HS-27A (cell line): ENCODE measurements at places on chromosomes 1 and 21.

- DNase-seq, result no peak
Observed at GRCh38 chr1:35564884-35565741, 7.5 kb downstream of the NCDN start.

DNA sequence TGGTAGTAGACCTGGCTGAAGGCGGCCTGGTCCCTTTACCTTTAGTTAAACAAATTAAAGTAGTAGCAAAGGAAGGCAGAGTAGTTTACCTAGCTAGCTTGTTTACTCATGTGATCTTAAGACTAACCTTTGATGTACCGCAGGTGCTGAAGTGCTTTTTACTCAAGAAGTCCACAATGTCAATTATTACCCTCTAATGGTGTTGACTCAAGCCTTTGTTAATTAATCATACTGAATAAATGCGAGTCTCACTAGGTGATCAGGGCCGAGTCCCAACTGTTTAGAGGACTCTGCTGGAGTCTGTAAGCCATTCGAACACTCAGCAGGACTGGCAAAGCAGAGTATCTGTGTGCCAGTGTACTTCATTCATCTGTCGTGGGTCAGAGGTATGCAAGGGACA, 381.1 kb upstream of the NCAM2 start:
- no peak for DNase-seq

GRCh38 chr1:87052961-87053360, 138.5 kb downstream of the HS2ST1 start:
- no peak for DNase-seq

- no peak for DNase-seq
Observed at GRCh38 chr1:39947260-39947659, 7.7 kb upstream of the MFSD2A start.

- DNase-seq, result no peak
Observed at GRCh38 chr1:78360584-78360983, 130.2 kb upstream of the PTGFR start.

GRCh38 chr1:88149686-88150085, 534.4 kb upstream of the PKN2 start:
- no peak for DNase-seq

GRCh38 chr1:115258302-115258866, 79.7 kb downstream of the NGF start:
- no peak for DNase-seq

- no peak for DNase-seq
Observed at GRCh38 chr1:175410560-175410959, 218.0 kb upstream of the KIAA0040 start.

DNA sequence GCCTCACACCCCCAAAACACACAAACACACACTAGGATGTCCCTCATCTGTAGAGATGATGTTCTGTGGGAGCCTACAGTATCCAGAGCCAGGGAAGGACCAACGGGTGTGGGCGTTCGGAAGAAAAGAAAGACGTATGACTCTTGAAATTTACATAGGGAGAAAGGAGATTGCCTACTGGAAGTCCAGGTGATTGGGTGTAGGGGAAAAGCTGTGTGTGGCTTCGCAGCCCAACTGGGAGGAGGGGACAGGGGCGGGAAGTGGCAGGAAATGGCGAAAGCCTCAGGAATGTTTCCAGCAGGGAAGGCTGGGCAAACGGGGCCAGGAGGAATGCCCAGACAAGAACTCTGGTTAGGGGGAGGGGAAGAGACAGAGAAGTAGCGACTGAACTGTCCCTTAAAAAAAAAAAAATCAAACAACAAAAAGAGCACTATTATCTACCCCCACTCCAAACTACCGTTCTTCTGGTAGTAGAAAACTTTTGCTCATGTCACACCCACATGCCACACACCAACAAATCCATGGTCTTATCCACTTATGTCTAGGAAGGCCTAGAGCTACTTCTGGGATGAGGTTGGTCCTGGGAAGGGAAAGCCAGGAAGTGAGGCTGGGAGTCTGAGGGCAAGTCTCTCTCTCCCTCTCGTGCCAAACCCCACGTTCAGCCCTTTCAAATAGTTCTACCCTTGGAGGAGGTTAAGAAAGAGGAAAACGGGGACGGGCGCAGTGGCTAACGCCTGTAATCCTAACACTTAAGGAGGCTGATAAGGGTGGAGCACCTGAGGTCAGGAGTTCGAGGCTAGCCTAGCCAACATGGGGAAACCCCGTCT, 1.8 kb upstream of the CKS1B start:
- peak; percentile 92 for DNase-seq

DNA sequence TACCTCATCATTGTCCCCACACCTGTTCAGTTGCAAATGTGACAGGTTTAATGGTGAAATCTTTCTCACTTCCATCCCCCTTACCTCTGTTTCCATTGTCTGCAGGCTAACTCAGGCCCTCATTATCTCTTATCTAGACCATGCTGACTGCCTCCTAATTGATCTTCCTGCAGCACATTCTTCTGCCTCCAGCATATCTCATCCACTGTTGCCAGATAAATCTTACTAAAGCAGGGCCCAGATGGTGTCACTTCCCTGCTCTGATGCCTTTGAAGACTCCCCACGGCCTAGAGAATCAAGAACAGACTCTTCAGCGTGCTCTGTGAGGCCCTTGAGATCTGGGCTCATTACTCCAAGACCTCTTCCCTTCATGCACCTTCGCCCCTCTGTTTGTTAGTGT, 230.1 kb downstream of the DUSP10 start:
- no peak for DNase-seq

- DNase-seq, result no peak
Observed at GRCh38 chr21:35489389-35489980, 440.4 kb upstream of the RUNX1 start.

- DNase-seq, result no peak
Observed at GRCh38 chr1:233863901-233864545, 40.5 kb upstream of the SLC35F3 start.

DNA sequence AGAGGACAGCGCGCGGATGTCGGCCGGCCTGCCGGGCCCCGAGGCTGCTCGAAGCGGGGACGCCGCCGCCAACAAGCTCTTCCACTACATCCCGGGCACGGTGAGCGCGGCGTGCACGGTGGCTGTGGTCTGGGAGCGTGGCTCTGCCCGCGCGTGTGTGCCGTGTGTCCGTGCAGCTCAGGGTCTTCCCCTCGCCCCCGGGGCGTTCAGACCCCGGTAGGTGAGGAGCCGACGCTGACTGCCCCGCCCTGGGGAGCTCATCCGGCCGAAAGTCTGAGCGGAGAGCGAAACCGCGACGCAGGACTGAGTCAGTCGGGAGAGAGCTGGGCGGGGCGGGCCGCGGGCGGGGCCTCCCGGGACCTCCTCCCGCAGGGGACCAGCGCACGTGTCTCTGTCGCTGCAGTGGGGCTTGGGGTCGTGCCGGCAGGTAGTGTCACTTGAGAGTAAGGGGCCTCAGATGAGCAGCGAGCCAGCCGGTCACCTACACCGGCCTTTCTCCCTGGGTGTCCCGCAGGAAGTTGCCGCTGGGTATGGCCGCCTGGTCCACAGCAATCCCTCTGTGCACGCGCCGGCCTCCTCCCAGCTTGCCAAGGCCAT, 520 bp downstream of the PLEKHN1 start:
- no peak for DNase-seq

- DNase-seq, result no peak
Observed at GRCh38 chr1:220767312-220768125, 19.2 kb upstream of the MTARC1 start.

DNA sequence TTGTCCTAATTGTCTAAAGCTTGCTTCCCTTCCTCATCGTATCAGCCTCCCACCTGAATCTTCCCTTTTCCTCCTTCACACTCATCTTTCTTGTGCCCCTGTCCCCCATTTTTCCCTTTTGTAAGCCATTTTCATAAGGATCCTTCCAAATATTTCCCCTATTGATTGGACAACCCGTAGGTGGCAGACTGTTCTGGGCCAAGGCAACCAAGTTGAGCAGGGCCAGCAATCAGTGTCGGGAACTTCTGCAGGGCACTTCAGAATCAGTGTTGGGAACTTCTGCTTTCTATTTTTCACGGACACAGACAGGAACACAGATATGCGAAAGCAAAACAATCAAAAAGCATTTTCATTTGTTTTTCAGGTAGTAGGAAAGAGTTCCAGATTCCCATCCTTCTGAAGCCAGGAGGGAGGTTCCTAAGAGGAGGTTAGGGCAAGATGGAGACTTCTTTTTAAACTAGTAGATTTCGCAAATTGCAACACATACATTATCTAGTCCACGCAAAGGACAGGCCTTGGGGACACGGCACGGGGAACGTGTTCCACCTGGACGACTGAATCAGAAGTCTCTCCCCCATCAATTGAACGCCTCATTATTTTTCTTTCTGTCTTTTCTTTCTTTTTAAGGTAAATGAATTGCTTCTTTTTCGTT, 691 bp upstream of the MPZL1 start:
- DNase-seq, result peak; percentile 35

- no peak for DNase-seq
Observed at GRCh38 chr1:2187619-2188018, 7.0 kb downstream of the FAAP20 start.

DNA sequence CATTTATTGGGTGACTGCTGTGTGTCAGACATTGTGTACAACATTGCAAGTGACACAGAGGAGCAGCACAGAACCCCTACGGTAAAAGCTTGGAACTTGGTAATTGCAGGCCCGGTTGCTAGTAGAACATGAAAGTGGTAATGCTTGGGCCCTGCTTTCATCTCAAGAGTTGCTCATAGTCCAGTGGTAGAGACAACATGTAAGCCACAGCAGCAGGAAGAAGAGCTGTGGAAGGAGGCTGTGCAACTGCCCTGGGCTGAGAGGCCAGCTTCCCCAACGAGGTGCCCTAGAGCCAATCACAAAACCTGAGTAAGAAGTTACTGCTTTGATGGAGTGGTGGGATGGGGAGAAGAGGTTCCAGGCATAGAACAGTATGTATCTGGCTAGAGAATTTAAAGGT, 18.4 kb downstream of the CNIH4 start:
- DNase-seq, result no peak

DNA sequence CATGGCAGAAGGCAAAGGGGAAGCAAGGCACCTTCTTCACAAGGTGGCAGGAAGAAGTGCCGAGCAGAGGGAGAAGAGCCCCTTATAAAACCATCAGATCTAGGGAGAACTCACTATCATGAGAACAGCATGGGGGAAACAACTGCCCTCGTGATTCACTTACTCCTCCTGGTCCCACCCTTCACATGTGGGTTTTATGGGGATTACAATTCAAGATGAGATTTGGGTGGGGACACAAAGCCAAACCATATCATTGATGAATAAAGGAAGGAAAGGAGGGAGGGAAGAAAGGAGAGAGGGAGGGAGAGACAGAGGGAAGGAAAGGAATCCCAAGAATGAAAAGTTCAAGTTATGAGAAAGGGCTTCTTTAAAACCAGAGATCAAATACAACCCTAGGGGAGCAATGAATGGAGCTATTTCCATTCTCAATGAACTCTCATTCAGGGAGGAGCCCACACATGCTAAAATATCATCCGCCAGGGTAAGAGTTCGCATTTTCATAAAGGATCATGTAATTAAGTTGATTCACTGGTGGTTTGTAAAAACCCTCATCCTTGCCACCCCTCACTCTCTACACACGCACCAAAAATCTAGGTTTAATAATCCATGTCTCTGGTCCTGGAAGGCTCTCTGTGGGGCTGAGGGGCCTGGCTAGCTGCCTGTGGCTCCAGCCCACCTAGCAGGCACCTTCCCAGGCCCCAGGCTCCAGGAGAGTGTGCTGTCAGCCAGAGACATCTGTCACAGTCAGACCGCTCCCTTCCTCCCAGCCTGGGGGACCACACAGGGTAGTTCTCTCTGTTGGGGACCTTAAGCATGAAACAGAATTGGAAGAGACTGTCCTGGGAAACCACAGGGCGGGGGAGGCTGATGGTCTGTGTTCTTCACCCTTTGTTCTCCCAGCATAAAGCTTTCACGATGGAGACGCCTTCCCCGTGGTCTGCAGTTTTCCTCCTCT, 94.0 kb downstream of the CCDC185 start:
- no peak for DNase-seq

GRCh38 chr1:41325801-41326200, 35.4 kb upstream of the FOXO6 start:
- DNase-seq, result peak; percentile 50

GRCh38 chr1:232579958-232580941, 49.7 kb downstream of the SIPA1L2 start:
- no peak for DNase-seq

DNA sequence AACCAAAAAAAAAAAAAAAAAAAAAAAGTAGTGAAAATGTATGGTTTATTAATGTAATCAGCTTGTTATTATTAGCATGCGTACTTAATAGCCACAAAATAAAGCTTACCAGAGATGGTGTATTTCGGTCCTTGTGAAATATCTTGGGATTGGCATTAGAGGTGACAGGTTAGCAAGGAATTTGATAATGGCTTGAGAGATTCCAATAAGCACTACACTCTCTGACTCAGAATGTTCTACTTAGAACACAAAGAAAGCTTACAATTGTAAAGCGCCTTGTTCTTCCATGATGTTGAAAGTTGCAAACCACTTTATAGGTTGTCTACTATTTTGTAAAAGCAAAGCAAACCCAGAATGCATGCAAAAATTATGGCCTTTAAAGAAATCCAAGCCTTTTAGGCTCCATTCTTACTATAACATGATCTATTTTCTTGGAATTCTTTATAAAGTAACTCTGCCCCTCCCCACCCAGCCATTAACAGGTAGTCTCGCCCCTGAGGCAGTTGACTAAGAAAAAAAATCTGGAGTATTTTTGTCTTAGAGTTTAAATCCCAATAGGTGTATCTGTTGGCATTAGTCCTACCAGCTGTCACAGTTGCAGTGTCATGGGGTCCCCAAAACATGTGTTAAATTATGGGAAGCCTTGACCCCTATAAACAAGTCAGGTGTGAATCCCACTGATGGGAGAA, 129.2 kb downstream of the DHRS3 start:
- DNase-seq, result no peak

DNA sequence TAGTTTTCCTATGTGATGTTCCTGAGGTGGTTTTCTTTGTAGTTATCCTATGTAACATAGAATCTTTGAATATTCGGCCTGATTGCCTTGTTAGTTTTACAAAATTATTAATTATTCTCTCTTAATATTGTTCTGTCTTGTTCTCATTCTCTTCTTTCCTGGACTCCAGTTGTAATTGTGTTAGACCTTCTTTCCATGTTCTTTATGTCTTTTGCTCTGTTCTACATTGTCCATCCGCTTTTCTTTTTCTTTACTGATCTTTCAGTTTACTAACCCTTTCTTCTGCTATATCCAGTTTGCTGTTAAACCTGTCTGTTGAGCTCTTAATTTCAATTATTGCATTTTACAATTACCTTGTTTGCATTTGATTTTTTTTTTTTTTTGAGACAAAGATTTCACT, 89.3 kb downstream of the PEX14 start:
- DNase-seq, result no peak

DNA sequence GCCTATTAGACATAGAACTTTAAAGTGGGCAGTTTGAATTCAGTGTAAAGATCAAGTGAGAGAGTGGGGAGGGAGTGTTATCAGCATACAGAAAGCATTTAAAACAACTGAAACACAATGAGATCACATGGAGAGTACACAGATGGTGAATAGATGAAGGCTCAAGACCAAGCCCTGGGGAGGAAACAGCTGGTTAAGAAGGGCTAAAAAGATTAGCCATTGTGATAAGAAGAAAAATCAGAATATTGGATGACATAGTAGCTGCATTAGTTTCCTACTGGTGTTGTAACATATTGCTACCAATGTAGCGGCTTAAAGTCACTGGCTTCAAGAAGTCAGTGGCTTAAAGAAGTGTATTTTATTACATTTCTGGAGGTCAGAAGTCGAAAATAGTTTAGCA, 443.4 kb upstream of the RGS18 start:
- DNase-seq, result no peak

GRCh38 chr1:30159015-30159414, 564.4 kb downstream of the MATN1 start:
- no peak for DNase-seq
